Amniotic stem cell (primary cell): ENCODE measurements at places on chromosomes 16 and 17.

DNA sequence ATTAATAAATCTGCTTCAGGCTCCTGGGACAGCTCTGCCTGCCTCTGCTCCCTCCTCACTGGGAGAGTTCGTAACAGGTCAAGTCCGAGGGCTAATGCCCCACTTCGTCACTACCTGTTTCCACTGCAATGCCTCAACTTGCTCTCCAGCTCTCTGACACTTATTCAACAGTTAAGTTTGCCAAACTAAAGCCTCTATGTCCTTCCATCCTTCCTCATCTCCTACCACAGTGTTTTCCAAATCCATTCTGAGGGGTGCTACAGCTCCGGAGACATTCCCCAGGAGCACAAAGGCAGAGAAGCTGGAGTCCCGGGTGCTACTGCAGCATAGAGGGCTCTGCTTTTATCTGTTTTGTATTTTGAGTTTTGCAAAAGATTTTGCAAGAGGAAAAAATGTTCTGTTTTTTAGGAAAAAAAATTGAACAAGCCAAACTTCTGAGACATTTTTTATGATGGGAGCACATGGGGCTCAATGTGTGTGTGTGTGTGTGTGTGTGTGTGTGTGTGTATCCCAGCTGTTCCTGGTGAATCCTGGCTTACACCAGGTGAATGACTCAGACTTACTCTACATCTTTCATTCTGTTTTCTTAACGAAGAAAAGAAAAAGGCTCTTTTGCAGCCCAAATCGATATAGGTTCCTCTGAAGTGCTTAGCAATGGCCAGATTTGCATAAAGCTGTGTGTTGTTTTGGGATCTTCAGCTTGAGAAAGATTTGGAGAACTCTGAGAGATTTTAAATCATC, 46.1 kb upstream of the MYOCD start:
- DNase-seq: no peak

GRCh38 chr16:19854543-19854876, 30.1 kb downstream of the GPRC5B start:
- DNase-seq: no peak

- no peak for DNase-seq
Observed at GRCh38 chr16:2858245-2859025, 465 bp upstream of the PRSS22 start.

DNA sequence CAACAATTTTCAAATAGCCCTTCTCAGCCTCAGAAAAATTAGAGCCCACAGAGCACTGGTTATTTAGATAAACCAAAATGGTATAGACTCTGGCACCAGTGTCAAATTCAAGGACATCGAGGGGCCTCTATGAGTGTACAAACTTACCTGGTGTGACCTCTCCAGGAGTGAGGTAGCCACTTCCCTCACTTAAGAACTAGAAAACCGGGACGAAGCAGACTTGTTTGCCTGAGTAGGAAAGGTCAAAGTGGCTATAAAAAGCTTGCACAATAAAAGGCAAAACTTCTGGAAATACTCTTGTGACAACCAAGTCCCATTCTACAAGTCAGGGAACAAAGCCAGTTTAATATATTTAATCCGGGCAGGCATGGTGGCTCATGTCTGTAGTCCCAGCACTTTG, 39.2 kb upstream of the PRSS54 start:
- no peak for DNase-seq

DNA sequence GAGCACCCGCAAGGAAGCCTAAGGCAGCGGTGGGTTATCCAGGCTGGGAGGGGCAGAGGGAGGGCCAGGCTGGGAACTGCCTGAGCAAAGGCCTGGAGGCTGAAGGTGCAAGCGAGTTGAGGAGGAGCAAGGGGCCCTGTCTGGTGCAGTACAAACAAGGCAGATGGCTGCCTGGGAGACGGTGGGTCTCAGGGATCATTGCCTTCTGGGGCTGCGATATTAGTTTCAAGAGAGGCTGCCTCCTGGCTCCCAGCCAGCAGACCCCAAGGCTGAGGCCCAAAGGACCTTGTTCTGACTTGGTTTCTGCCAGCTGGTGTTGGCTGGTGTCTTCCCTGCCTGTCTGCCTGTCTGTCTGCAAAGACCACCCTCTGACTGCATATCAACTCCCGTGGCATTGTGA, 154.0 kb downstream of the IRF8 start:
- no peak for DNase-seq

- DNase-seq: no peak
Observed at GRCh38 chr17:1111599-1112443, 68.0 kb downstream of the ABR start.

- no peak for DNase-seq
Observed at GRCh38 chr17:55570391-55570790, 59.1 kb upstream of the SMIM36 start.
